Astrocyte (in vitro differentiated cells and primary cell): ENCODE measurements at places on chromosomes 12 and 14. TPM values are rescaled to one million over a fixed set of nuclear protein-coding genes. Genes with fewer than 3 reads are reported as not detected.

Gene DENND5B
- 19.9 and 22.7 TPM in 2 replicates for total RNA-seq

DNA sequence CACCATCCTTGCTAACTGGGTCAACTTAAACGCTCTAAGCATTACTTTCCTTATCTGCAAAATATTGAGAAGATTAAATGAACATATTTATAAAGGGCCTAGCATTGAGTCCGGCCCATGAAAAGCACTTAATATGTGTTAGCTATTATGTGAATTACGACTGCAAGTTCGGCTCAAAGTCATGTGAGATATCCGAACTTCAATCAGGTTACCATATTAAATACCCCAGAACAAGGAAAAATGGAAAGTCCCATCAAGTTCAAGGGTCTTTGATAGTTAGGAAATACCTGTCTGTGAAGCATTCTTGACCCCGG, 487 bp upstream of the NRDE2 start:
- peaks cover 8% of the 10 kb centered on the region for H3K4me1 ChIP-seq
- H3K27me3 ChIP-seq, result peaks cover 7% of the 10 kb centered on the region
- no peaks in the 10 kb centered on the region for H3K36me3 ChIP-seq
- DNase-seq, result peak; percentile 3
- H3K4me3 ChIP-seq, result peak overlapping the region; percentile 59

Gene MBD6
- total RNA-seq, result 55.3 and 58.5 TPM in 2 replicates

GRCh38 chr14:24079491-24080141, 8.3 kb downstream of the CPNE6 start:
- H3K4me1 ChIP-seq, result peaks cover 10% of the 10 kb centered on the region
- H3K4me3 ChIP-seq, result no peak overlapping the region
- H3K27me3 ChIP-seq, result peaks cover 35% of the 10 kb centered on the region
- no peaks in the 10 kb centered on the region for H3K36me3 ChIP-seq

GRCh38 chr12:112322441-112322840, 59.8 kb downstream of the HECTD4 start:
- no peak for DNase-seq
- H3K36me3 ChIP-seq, result no peaks in the 10 kb centered on the region
- H3K27ac ChIP-seq, result no peak overlapping the region
- H3K4me3 ChIP-seq, result no peak overlapping the region
- H3K27me3 ChIP-seq, result no peaks in the 10 kb centered on the region

Gene TMEM52B
- 0.45 TPM in 1 of 2 replicates, not detected in the other for total RNA-seq

GRCh38 chr12:20174528-20175175, 193.7 kb upstream of the PDE3A start:
- no peaks in the 10 kb centered on the region for H3K4me1 ChIP-seq
- no peak overlapping the region for H3K27ac ChIP-seq
- no peak for DNase-seq
- no peak overlapping the region for H3K4me3 ChIP-seq
- no peaks in the 10 kb centered on the region for H3K27me3 ChIP-seq

Gene HOXC13
- not detected in 2 replicates for total RNA-seq

DNA sequence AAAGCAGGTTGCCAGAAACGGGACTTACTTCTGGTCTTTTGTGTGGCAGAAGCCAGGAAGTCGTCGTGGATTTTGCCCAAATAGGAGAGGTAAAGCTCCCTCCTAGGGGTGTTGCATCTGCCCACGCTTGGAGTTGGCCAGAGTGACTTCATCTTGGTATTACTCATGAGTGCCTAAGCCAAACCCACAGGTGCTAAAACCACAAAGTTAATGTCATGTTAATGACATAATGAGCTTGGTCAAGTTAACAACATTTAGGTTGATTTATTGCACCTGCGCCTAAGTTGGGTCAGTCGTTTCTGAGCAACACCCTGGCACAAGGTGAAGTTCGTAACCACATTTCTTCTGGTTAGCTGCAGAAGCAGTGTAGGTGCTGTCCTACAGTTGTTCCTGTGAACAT, 225.2 kb downstream of the FUT8 start:
- H3K27me3 ChIP-seq, result no peaks in the 10 kb centered on the region
- H3K36me3 ChIP-seq, result no peaks in the 10 kb centered on the region
- no peak overlapping the region for H3K27ac ChIP-seq
- peaks cover 7% of the 10 kb centered on the region for H3K4me1 ChIP-seq

DNA sequence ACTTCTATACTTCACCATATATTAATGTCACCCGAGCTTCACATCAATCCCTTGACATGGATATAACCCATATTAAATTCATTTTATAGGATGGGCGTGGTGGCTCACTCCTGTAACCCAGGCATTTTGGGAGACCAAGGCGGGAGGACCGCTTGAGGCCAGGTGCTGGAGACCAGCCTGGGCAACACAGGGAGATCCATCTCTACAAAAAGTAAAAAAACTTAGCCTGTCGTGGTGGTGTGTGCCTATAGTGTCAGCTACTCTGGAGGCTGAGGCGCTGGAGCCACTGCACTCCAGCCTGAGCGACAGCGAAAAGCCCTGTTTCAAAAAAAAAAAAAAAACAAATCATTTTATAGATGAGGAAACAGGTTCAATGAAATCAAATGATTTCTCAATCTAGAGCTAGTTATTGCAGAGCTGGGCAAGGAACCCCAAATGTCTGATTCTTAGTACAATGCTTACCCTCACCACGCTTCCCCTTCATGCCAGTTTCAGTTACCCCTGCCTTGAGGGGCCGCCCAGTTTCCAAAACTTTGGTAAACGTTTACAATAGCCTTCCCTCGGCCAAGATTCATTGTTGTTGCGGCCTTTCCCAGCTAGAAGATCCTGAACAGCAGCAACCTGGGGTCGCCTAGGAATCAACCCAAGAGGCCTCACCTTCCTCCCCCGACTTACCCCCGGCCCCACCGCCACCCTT, 751 bp downstream of the PSMB5 start:
- H3K4me3 ChIP-seq, result peak overlapping the region; percentile 99
- H3K27me3 ChIP-seq, result no peaks in the 10 kb centered on the region
- DNase-seq, result no peak
- peaks cover 8% of the 10 kb centered on the region for H3K4me1 ChIP-seq
- peaks cover 21% of the 10 kb centered on the region for H3K36me3 ChIP-seq

Gene TCL1B
- total RNA-seq, result not detected in 2 replicates

- no peaks in the 10 kb centered on the region for H3K4me1 ChIP-seq
- H3K36me3 ChIP-seq, result no peaks in the 10 kb centered on the region
- H3K27ac ChIP-seq, result no peak overlapping the region
- H3K27me3 ChIP-seq, result no peaks in the 10 kb centered on the region
- peak; percentile 5 for DNase-seq
- no peak overlapping the region for H3K4me3 ChIP-seq
Observed at GRCh38 chr12:115543269-115543668, 734.2 kb downstream of the MED13L start.

Gene NOVA1
- 8.4 and 8.9 TPM in 2 replicates for total RNA-seq

- no peaks in the 10 kb centered on the region for H3K4me1 ChIP-seq
- DNase-seq, result no peak
Observed at GRCh38 chr12:2348482-2348852, 295.7 kb downstream of the CACNA1C start.

- H3K27me3 ChIP-seq, result no peaks in the 10 kb centered on the region
- H3K27ac ChIP-seq, result peak overlapping the region; percentile 17
- H3K4me3 ChIP-seq, result no peak overlapping the region
- peaks cover 27% of the 10 kb centered on the region for H3K4me1 ChIP-seq
Observed at GRCh38 chr12:27260746-27261145, 16.7 kb downstream of the STK38L start.

GRCh38 chr12:117010693-117011451, 88.3 kb downstream of the TESC start:
- DNase-seq, result no peak
- H3K27me3 ChIP-seq, result no peaks in the 10 kb centered on the region
- H3K4me3 ChIP-seq, result no peak overlapping the region
- H3K27ac ChIP-seq, result no peak overlapping the region
- H3K36me3 ChIP-seq, result peaks cover 22% of the 10 kb centered on the region
- no peaks in the 10 kb centered on the region for H3K4me1 ChIP-seq

Gene ATXN7L3B
- total RNA-seq, result 30.6 and 31.1 TPM in 2 replicates

DNA sequence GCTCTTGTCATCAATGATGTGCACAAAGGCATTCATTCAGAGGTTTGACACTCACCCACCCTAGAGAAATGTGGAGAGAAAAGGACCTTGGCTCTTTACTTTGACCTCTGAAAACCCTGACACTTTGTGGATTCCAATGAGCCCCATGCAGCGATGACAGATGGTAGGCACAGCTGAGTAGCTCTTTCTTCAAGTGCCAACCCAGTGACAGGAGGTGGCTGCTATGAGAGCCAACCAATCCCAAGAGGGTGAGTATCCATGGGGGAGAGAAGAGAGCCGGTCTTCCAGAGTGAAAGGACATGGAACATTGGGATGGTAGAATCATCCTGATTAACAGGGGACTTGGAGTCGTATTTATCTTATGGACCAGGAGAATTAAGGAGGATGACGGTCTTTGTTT, 17.8 kb downstream of the SLC8A3 start:
- H3K27me3 ChIP-seq, result no peaks in the 10 kb centered on the region
- H3K4me1 ChIP-seq, result no peaks in the 10 kb centered on the region
- no peak overlapping the region for H3K4me3 ChIP-seq
- H3K36me3 ChIP-seq, result no peaks in the 10 kb centered on the region

- no peak overlapping the region for H3K4me3 ChIP-seq
- peak; percentile 55 for DNase-seq
- H3K27me3 ChIP-seq, result no peaks in the 10 kb centered on the region
- H3K4me1 ChIP-seq, result peaks cover 18% of the 10 kb centered on the region
Observed at GRCh38 chr14:50018201-50018932, 98.0 kb downstream of the VCPKMT start.

Gene CAPS2
- total RNA-seq, result 3.1 and 3.3 TPM in 2 replicates

Gene TAMALIN
- 9.6 and 12.4 TPM in 2 replicates for total RNA-seq

- H3K4me1 ChIP-seq, result no peaks in the 10 kb centered on the region
- no peaks in the 10 kb centered on the region for H3K27me3 ChIP-seq
- H3K27ac ChIP-seq, result no peak overlapping the region
- no peaks in the 10 kb centered on the region for H3K36me3 ChIP-seq
Observed at GRCh38 chr12:99752740-99753139, 105.2 kb downstream of the GARIN6 start.

GRCh38 chr14:67319142-67319541, 40.5 kb downstream of the ATP6V1D start:
- no peak overlapping the region for H3K4me3 ChIP-seq
- H3K36me3 ChIP-seq, result peaks cover 29% of the 10 kb centered on the region
- no peak overlapping the region for H3K27ac ChIP-seq
- no peaks in the 10 kb centered on the region for H3K27me3 ChIP-seq
- no peaks in the 10 kb centered on the region for H3K4me1 ChIP-seq

Gene C12orf54
- total RNA-seq, result 1.2 and 1.8 TPM in 2 replicates

DNA sequence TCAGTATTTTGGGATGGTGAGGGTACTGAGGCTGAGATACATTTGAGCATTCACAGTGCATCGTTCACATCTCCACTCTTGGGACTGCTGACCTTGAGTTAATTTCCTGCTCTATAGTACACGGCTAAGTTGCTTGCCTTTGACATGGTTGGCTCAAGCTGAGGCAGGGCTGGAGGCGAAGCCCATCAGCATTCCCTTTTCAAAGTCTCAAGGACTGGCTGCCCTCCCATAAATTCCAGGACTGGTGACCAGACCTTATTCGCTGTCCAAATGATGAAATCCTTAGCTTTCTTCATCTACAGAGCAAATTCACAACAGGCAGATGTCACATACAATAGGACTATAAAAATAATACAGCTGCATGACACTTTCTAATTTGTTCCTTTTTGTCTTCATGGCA, 85.9 kb downstream of the SSPN start:
- no peak overlapping the region for H3K27ac ChIP-seq
- H3K4me3 ChIP-seq, result no peak overlapping the region
- H3K36me3 ChIP-seq, result no peaks in the 10 kb centered on the region
- H3K27me3 ChIP-seq, result no peaks in the 10 kb centered on the region

DNA sequence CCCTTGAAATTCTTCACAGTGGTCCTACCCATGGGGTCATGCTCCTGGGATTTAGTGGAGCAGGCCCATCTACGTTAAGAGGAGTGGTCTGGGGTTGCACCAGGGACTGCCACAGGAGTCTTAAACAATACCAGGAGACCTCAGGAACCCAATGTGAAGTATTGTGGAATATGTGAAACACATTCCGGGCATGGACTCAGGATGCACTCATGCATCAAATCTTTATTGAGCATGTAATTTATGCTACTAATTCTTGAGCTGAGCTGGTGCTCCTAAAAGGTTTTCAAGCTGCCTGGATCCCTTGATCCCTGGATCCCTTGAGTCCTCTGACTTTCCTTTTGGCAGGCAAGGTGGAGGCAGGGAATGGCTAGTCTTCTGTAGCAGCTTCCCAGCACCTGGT, 8.8 kb downstream of the SERPINA10 start:
- H3K4me3 ChIP-seq, result no peak overlapping the region
- DNase-seq, result peak; percentile 10
- no peaks in the 10 kb centered on the region for H3K27me3 ChIP-seq

GRCh38 chr12:79524507-79525148, 166.1 kb downstream of the PAWR start:
- H3K4me1 ChIP-seq, result peaks cover 20% of the 10 kb centered on the region
- no peak overlapping the region for H3K4me3 ChIP-seq
- no peaks in the 10 kb centered on the region for H3K27me3 ChIP-seq
- DNase-seq, result peak; percentile 36
- no peak overlapping the region for H3K27ac ChIP-seq

Gene TBC1D30
- 1.2 TPM in 2 replicates for total RNA-seq

DNA sequence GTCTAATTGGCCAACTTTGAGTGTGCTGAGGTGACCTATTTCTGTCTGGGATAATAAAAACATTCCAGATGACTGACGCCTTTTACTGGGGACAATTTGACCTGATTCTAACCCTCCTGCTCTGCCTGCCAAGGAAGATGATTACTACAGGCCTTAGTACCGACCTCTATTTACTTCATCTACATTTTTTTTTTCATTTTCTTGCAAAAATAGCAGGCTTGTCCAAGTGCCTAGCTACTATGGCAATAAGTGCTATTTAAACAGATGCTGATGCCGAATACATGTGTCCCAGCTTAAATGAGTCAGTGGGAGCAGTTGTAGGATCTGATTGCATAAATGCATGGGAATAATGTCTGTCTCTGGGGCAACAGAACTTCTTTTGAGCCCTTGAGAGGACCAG, 254.3 kb downstream of the RGS6 start:
- no peaks in the 10 kb centered on the region for H3K4me1 ChIP-seq
- no peaks in the 10 kb centered on the region for H3K36me3 ChIP-seq
- no peak for DNase-seq
- no peak overlapping the region for H3K4me3 ChIP-seq

Gene ASB2
- 0.25 TPM in 1 of 2 replicates, not detected in the other for total RNA-seq

DNA sequence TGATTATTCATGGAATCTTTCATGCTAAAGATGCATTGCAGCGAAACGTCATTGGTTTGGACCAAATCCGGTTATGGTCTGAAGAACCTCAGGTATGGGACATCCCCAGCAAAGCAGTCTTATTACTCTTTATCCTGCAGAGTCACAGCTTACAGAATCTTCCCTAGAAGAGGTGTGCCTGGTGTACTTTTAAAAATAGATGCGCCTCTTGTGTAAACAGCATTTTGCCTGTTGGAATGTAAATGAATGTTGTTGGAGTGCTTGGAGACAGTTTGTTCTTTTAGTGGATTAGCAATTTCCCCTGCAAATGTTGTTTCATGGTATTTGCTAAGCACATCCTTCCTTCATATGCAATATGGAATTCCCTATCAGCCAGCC, 242.5 kb downstream of the ZFP36L1 start:
- H3K4me1 ChIP-seq, result peaks cover 39% of the 10 kb centered on the region
- no peaks in the 10 kb centered on the region for H3K36me3 ChIP-seq
- no peaks in the 10 kb centered on the region for H3K27me3 ChIP-seq
- no peak for DNase-seq
